ENCODE measurements at places on chromosomes 2 and 18.

DNA sequence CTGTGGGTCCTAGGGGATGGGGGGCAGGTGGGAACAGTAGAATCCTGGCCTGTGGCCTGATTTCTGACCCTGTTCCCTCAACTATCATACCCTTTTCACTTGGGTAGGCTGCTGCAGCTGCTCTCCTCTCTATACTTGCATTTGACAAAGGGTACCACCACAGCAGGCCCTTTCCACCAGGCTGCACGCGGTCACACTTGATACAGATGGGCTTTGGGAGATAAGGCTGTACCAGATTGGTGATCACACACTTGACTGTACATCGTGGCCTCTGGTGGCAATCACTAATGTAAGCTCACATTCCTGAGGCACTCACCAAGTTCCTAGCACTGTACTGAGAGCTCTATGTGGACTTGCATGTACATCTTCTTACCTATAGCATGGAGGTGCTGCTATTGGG lies 1.6 kb upstream of the RALB start:
- DNase-seq: no peak

DNA sequence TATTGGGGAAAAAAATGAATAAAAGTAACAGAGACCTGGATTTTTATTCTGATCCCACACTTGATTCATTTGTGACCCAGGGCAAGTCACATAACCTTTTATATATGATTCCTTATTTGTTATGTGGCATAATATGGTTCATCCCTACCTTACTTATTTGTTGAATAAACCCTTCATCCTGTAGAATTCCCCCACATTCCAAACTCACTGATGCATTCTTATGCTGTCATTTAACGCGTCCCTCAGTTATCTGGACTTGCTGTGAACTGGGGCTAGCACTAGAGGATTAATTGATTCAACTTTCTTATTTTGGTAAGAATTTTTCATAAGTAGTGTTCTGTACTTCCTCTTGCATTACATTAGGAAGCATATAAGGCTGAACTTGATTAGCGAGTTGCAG lies 384.7 kb upstream of the RAB12 start:
- DNase-seq: no peak

GRCh38 chr2:9095690-9096089 lies 92.2 kb upstream of the MBOAT2 start:
- DNase-seq: no peak

GRCh38 chr2:162915858-162916257 lies 77.3 kb upstream of the KCNH7 start:
- no peak for DNase-seq

DNA sequence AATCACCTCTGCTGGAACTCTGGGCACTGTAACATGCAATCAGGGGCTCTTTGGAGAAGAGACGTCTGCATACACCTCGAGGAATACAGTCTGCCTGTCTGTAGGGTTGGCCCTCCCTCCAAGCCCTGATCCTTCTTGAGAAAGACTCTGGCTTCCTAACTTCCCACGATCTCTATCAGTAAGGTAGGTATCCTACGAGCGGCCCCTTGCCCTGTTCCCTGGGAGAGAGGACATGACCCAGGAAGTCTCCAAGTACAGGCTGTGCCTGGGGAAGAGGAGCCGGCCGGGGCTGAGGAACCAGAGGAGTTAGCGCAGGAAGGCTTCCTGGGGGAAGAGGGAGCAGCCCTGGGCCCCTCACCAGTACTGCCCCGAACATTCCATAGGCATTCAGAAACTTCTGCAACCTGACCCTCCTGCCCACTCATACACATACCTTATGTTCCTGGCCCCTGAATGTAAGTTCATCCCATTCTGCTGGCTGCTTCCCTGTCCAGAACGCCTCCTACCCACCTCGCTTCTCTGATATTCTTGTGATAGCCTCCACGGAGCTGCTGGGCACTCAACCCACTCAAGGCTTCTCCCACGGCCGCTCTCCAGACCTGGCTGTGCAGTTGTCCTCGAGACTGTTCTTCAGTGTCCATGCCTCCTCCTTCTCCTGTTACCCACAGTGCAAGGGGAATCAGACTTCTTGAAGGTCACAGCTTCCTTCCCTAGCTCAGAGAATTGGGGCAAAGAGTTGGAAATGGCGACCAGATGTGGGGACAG lies 116.1 kb downstream of the CYP26B1 start:
- DNase-seq: no peak

- no peak for DNase-seq
Measured at GRCh38 chr2:15287447-15288184, 273.5 kb downstream of the NBAS start.

DNA sequence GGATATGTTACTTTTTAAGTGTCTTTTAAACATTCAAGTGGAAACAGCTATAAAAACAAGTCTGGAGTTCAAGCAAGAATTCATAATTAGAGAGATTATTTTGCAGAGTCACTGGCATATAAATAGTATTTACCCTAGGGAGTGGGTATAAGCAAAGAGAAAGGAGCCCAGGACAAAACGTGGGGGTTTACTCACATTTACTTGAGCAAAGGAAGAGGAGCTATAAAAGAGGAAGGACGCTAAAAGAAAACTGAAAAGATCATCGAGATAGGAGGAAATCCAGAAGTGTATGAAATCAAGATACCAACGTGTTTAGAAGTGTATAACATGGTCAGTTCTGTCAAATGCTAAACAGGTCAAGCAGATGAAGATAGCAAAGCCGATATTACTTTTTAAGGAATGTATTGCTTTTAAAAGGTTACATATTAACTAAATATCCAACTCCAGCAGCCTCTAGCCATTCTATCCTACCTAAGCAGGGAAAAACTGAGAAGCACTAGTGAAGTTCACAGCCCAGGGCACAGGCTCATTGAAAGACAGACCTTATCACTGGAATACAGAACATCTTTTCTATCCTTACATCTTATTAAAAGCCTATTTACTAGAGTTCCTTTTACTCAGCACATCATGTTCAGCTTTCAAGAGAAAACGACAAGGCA lies 8.6 kb downstream of the KANSL1L start:
- DNase-seq: no peak

DNA sequence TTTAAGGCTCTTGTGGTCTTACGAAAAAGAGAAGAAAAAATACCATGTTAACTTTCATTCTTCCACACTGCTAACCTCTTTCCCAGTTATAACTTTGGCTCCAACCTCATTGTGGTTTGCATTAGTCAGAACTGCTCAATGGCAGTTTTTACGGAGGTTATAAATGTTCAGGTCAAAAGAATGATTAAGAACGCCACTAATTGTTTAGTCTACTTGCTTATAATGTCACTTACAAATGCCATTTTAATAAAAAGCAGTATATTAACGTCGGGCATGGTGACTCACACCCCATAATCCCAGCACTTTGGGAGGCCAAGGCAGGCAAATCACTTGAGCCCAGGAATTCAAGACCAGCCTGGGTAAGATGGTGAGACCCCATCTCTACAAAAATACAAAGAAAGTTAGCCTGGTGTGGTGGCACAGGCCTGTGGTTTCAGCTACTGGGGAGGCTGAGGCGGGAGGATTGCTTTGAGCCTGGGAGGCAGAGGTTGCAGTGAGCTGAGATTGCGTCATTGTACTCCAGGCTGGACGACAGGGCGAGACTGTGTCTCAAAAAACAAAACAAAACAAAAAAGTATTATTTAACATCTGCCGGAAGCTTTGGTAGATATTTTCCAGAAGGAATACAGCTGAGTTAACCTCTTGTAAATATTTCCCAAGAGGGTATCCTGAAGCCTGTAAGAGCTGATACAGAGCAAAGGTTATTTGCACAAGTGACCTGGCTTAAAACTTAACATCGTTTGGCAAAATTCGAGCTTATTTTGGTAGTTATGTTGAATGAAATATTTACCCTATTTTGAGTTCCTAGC lies 5.1 kb downstream of the AGPS start:
- DNase-seq: no peak

- no peak for DNase-seq
Measured at GRCh38 chr2:18440141-18440661, 120.3 kb downstream of the RDH14 start.

DNA sequence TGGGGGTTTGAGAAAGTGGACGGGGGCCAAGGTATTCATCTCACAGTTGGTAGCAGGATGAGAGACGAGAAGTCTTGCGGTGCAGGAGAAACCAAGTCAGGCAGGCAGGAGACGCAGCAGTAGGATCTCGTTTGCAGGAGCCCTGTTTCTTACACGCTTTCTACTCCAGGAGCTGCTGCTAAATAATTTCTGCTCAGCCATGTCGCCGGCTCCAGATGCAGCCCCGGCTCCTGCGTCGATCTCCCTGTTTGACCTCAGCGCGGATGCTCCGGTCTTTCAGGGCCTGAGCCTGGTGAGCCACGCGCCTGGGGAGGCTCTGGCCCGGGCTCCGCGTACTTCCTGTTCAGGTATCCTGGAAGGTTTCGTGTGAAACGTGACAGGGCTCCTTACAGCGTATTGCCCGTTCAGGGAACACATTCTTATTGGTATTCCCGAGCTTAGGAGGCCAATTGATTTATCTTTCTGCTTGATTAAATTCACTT lies 494 bp downstream of the ANKZF1 start:
- DNase-seq: no peak
